Foreskin keratinocyte (primary cell): ENCODE measurements at places on chromosomes 2 and 18. TPM values are rescaled to one million over a fixed set of nuclear protein-coding genes. Genes with fewer than 3 reads are reported as not detected.

DNA sequence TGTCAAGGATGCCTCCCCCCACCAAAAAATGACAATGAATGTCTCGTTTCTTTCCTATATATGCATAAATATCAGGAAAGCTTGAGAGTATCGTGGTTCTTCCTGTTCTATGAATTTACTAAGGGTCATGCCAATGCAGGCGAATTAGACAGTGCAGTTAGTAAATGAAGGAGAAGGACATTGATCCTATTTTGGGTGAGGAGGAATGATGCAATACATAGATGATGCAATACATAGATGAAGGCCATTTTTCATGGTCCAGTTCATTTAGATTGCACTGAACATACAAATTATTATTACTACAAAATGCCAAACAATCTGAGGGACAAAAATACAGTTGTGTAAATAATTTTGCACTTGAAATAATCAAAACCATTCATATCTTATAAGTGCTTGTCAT lies 1265.0 kb downstream of the LRP1B start:
- DNase-seq = no peak

The SOX11 gene
- total RNA-seq = 3.4 and 3.8 TPM in 2 replicates

GRCh38 chr18:24019641-24020331 lies 5.2 kb downstream of the TTC39C start:
- DNase-seq = no peak

- no peak for DNase-seq
These were observed 46.2 kb downstream of the RND3 start for GRCh38 chr2:150441226-150441625.
